Urinary bladder (tissue), 4 donors: ENCODE measurements at places on chromosomes 7 and 10. TPM values are rescaled to one million over a fixed set of nuclear protein-coding genes. Genes with fewer than 3 reads are reported as not detected.
A peak's percentile ranks its signal among the peaks of the same experiment; 100 is the strongest.

- no peak for DNase-seq
These were observed 84.3 kb upstream of the MTPN start for GRCh38 chr7:136061433-136061832.

DNA sequence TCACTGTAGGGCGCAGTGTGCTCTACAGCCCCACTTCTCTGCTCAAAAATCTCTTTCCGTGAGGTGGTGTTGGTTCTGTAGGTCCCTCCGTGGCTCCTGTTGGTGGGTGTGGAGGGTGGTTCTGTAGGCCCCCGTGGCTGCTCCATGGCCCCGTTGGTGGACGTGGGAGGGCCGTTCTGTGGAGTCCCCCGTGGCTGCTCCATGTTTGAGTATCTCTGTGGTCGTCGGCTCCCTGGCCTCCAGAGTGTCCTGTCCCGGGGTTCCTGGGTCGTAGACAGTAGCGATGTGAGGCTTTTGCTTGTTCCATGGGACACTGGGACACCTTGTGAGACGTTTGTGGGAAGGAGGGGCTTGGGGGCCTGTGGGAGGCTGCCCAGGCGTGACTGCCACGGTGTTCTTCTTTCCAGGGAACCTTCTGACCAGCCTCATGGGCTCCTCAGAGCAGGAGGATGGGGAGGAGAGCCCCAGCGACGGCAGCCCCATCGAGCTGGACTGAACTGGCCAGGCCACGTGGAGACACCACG lies 18.6 kb downstream of the GET4 start:
- DNase-seq, result no peak

DNA sequence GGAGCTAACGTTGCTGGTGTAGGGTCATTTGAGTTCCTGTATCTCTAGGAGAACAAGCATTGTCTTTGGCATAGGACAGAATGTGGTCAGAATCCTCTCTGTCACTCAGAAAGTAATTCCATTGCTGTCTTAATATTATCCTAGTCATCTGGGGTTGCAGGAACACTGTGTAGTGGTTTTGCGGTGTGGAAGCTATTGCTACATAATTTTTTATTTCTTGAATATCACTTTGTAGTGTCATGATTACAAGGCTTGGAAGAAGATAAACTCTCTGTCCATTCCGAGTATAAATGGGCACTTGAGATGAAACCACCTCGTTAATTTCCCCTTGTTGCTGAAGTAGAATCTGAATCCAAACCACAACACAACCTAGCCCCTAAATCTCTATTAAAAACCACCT lies 919.2 kb downstream of the LRMDA start:
- DNase-seq, result no peak

The PHKG1 gene
- 3.6 TPM for total RNA-seq

DNA sequence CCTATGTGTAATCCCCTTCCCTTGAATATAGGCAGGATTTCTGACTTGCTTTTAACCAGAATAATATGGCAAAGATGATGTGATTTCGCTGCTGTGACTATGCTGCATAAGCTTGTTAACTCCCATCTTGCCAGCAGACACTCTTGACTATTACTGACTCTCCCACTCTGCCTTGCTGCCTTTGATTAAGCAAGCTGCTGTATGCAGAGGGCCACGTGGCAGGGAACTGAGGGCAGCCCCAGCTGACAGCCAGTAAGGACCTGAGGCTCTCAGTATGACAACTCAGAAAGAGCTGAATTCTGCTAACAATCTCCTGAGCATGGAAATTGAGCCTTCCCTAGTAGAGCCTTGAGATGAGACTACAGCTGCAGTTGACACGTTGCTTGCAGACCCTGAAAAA lies 279.4 kb upstream of the CACNA2D1 start:
- no peak for DNase-seq

GRCh38 chr7:100127866-100128636 lies 1.3 kb downstream of the MBLAC1 start:
- DNase-seq, result no peak

The UCMA gene
- not detected for total RNA-seq

DNA sequence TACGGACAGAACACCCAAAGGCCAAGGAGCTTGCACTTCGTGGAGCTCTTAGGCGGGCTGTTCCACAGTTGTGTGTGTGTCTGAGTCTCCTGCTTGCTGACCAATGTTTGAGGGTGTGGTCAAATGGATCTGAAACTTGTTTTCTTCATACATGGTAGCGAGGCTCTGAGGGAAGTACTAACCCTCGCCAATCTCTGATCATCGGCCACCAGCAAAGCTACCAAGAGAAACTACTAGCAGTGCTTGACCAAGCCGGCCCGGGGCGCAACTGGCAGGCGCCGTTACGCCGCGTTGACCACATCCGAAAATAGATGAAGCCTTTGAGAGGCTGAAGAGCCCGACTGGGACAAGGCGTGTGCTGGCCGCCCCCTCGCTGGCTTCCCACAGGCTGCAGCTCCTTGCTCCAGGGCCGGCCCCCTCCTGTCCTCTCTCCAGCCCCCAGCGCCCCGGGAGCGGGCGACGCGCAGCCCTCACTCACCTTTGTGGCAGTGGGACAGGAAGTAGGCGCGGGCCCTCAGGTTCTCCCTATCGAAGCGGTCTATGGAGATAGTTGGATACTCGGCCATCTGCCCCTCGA lies 384 bp downstream of the DCLRE1C start:
- DNase-seq, result peak; percentile 2

DNA sequence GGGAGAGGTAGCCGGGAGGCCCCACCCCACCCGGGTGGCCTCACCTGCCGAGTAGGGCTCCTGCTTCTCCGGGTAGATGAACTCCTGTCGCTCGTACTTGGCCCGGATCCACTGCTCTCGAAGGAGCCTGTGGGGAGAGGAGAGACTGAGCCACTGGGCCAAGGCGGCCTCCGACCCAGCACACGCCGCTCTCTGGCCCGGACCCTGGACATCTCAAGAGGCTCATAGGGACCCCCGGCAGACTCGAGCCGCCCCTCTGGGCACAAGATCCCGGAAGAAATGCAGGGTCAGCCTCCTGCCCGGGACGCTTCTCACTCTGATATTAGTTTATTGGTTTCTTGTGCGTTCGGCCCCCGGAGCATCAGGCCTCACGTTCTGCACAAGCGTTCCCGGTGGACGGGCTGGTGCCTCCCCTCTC lies 34.5 kb downstream of the ADAP1 start:
- DNase-seq, result no peak

DNA sequence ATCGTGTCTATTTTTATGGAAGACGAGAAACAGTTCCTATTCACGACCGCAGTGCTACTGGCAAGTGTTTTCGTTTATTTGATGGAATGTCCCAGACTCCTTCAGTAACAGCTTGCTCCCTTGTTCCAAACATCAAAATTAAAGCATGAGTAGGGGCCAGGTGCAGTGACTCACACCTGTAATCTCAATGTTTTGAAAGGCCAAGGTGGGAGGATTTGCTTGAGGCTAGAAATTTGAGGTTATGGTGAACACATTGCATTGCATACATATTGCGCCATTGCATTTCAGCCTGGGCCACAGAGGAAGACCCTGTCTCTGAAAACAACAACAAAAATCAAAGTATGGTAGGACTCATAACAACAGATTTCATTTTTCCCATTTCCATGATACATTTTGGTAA lies 22.8 kb downstream of the PTTG1IP2 start:
- DNase-seq, result no peak

DNA sequence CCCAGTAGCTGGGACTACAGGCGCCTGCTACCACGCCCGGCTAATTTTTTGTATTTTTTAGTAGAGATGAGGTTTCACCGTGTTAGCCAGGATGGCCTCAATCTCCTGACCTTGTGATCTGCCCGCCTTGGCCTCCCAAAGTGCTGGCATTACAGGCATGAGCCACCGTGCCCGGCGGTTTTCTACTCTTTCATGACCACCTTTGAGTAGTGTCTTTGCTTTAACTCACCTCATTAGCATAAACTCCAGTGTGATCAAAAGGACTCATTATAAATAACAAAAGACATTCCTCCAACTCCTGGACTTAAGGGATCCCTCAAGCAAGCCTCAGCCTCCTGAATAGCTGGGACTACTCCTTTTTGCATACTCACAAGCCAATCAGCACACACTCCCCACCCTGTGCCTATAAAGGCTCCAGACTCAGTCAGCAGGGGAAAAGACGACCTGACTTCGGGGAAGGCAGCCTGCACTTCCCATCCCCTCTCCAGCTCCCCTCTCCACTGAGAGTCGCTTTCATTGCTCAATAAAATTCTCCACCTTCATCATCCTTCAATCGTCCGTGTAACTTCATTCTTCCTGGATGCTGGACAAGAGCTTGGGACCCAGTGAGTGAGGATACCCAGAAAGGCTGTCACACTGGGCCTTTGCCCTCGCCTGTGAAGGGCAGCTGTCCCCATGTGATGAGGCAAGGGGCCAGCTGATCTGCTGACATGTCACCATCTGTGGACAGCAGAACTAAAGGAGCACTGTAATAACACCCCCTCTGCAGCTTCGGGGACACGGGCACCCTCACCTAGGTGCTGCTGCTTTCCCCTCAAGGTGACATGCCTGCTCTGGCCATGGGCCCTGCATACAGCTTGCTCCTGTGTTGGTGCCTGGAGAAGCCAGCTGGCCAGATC lies 35.0 kb upstream of the EIF4H start:
- DNase-seq, result no peak

The DPY19L1 gene
- total RNA-seq, result 72.8 TPM

- no peak for DNase-seq
These were observed 24.3 kb upstream of the VDAC2 start for GRCh38 chr10:75186310-75186709.

DNA sequence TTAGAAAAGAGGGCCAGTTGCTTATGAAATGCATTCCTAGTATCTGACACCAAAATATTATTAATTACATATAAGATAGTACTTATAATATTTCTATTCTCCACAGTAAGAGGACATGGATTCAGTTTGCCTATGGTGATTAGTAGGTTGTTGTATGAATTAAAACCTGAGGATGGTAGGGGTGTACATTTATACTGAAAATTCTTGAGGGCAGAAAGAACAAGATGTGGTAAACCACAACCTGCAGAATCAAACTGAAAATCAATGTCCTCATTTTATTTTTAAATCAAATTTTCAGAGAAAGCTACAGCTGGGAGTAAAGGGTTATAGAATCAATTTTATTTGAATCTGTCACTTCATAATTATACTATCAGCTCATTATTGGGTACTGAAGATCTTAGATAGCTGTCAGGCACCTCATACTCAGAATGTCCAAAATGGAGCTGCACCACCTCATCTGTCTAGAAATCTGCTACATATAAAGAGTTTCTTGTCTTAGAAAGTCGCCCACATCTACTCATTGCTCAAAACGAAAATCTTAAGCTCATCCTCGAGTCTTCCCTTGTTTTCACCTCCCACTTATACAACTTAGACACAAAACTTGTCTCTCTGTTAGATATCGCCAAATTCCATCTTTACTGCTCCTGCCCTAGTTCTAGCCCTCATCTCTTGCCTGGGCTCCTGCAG lies 65.4 kb downstream of the MYO3A start:
- no peak for DNase-seq

DNA sequence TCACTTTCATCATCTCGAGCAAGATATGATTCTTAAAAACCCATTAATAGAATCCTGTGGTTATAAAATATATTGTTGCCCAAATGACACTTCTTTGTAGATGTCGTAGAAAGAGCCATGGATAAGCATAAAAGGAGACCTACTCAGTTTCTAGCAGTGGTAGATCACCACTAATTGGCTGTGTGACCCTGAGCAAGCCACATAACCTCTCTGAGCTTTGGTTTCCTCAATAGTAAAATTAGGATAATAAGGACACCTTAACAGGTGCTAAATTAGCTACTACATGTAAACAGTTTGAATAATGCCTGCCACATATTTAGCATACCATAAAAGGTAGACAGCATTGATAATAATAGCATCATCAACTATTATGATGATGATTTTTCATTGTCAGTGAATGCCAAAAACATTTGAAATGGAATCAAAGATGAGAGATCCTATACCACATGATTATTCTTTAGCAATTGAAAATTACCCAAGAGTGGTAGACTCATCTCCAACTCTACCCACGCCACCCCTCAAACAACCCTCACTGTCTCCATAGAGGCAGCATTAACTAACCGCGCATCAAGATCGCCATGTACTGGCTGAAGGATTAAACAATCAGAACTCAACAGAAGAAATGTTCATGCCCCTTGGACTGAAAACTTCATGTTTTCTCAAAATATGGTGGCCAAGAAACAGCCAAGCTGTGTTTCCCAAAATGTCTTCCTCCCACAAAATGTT lies 45.8 kb downstream of the CHST15 start:
- no peak for DNase-seq

GRCh38 chr10:7686351-7687171 lies 16.6 kb upstream of the ITIH2 start:
- DNase-seq, result no peak

GRCh38 chr7:54933643-54934042 lies 85.2 kb upstream of the EGFR start:
- DNase-seq, result no peak

DNA sequence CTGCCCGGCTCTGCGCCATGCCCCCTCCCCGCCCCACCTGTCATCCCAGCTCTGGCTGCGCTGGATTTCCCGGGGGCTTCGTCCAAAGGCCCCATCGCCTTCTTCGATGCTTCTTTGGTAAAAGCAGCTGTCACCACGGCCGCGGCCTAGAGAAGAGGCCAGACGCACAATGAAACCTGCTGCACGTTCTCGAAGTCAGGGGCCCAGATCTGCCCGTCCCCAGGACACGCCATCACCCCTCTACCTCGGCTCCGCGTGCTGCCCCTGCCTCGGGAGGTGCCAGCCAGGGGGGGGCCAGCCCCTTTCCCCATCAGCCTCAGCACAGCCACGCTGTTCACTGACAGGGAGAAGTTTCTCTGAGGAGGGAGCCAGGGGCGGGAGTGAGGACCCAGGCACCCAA lies 6.8 kb downstream of the GIGYF1 start:
- no peak for DNase-seq

The CCDC172 gene
- not detected for total RNA-seq

DNA sequence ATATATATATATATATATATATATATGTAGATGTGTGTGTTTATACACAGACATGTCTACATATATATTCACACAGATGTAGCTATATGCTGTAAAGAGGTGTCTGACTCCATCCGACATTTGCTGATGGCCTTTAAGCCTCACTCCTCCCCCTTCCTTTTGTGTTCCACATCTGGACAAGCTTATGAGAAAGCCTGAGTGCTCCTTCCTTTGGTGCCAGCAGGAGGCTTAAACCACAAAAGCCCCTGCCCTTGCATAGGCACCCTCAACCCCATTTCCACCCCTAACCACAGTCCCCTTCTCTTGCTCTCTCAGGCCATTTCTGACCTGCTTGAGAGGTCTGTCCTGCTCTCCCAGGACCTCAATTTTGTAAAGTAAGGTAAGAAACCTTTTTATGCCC lies 98.7 kb downstream of the SVOPL start:
- DNase-seq, result no peak

DNA sequence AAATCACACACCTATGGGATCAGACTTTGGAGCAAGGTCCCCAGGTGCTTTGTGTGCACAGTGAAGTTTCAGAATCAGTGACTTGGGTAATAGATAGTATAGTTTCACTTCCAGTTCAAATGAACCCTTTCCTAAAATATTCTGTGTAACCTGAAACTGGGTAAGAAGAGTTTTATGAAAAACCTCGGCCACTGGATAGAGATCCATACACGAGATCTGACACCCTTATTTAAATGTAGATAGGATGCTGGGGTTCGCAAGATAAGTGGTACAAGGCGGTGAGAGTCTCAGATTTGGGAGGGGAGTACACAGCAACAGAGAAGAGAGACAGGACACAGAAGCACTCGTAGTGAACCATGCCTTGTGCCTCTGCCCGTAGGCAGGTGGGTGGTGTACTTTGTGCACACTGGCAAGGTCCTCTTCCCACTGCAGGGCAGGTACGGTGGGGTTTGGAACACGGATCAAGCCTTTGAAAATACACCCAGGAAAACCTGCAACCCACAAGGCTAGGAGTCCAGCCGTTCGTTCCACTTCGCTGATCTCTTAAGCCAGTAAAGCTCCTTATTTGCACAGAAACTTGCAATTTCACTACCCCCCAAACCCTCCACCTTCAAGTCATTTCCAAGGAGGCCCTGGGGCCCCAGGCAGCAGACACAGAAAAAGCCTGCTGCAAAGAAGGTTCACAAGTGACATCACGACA lies 162.8 kb downstream of the USP6NL start:
- DNase-seq, result no peak
